Activated T-helper 17 cell treated with anti-CD3 and anti-CD28 coated beads, Interleukin-2, amount 50 U/mL, for 72 hours (primary cell): ENCODE measurements at places on chromosomes 5 and 9.

- ATAC-seq, result no peak
Observed at GRCh38 chr5:136275601-136276000, 82.6 kb upstream of the SMIM32 start.

DNA sequence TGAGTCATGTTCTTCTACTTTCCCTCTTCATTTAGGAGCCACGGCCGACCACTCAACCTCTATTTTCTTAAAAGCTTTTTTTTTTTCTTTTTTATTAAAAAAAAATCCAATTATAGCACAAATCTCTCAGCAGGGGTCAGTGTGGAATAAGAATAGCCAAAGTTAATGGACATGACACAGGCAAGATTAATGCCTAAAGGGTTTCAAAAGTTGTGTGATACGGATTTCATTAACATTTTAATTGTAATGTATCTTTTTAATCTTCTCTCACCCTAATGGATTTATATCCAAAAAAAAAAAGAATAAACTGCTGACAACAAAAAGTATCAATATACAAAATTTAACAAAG is 5.4 kb downstream of the NACC2 start:
- ATAC-seq, result no peak

GRCh38 chr9:129783516-129784361 is 19.2 kb upstream of the TOR1B start:
- ATAC-seq, result peak; percentile 96

GRCh38 chr9:137236936-137237421 is 4.1 kb upstream of the TUBB4B start:
- ATAC-seq, result no peak
